ENCODE measurements at places on chromosomes 2 and 18.

DNA sequence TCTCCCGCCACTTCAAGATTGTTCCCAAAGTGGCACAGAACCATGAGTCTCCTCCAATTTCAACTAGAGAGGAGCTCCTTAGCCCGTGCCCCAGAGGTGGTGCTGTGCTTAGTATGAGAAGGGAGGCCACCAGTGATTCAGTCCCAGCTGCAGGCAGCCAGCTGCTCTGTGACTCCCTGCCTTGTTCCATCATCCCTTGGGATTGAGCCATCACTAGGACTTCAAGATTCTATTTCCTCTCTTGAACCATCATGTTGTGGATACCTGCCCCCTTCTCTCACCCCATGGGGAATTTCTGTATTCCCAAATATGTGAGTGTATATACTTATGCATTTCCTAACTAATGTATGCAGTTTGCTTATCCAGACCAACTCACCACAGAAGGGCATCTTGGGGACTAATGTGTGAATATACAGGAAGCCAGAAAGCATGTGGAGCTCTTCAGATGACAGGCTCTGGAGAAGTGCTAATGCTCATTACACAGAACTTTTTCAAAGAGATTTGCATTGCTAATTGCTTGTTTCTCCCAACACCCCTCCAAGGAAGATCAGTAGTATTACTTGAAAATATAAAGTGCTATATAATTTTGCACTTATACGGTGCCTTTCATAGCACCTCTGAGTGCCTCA lies 111.0 kb upstream of the MAP3K20 start:
- no peak for DNase-seq

DNA sequence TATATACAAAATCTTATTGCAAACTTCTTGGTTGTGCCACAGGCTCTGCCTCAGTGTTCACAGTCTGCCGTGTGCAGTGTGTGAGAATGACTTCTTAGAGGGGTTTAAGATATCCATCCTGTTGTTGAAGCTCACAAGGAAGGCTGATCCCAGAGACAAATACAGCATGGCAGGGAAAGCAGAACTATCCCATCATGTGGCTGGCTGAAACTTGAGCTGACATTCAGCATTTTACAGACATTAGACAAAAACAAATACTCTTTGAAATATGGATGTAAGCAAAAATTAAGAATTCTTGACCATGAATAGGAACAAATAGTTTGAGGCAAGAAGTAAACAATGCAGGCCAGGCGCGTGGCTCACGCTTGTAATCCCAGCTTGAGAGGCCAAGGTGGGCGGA lies 12.9 kb upstream of the PUM2 start:
- DNase-seq: no peak

- no peak for DNase-seq
Measured at GRCh38 chr2:234570476-234570875, 73.6 kb upstream of the ARL4C start.

- DNase-seq: no peak
Measured at GRCh38 chr18:23380817-23381216, 72.3 kb upstream of the RIOK3 start.

- no peak for DNase-seq
Measured at GRCh38 chr2:138537170-138537915, 35.8 kb downstream of the SPOPL start.

DNA sequence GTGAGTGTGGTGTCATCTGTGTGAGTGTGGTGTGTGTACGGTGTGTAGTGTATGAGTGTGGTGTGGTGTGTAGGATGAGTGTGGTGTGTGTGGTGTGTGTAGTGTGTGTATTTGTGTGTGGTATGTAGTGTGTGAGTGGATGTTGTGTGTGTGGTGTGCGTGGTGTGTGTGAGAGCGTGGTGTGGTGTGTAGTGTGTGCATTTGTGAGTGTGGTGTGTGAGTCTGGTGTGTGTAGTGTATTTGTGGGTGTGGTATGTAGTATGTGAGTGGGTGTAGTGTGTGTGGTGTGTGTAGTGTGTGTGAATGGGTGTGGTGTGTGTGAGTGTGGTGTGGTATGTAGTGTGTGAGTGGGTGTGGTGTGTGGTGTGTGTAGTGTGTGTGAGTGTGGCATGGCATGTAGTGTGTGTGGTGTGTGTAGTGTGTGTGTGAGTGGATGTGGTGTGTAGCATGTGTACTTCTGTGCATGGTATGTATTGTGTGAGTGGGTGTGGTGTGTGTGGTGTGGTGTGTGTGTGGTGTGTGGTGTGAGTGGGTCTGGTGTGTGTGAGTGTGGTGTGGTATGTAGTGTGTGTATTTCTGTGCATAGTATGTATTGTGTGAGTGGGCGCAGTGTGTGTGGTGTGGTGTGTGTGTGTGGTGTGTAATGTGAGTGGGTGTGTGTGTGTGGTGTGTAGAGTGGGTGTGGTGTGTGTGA lies 227.8 kb downstream of the BCL2 start:
- DNase-seq: no peak
